ENCODE measurements at places on chromosomes 6 and 20. TPM values are rescaled to one million over a fixed set of nuclear protein-coding genes. Genes with fewer than 3 reads are reported as not detected.

The OR2B6 gene
- total RNA-seq = not detected

GRCh38 chr6:14706378-14706929, 539.4 kb upstream of the JARID2 start:
- peaks cover 15% of the 10 kb centered on the region for H3K36me3 ChIP-seq
- no peaks in the 10 kb centered on the region for H3K27me3 ChIP-seq
- H3K4me1 ChIP-seq = peaks cover 28% of the 10 kb centered on the region
- peak overlapping the region; percentile 8 for H3K27ac ChIP-seq

GRCh38 chr6:14388371-14388770, 270.8 kb downstream of the CD83 start:
- no peaks in the 10 kb centered on the region for H3K27me3 ChIP-seq
- H3K36me3 ChIP-seq = no peaks in the 10 kb centered on the region
- H3K27ac ChIP-seq = no peak overlapping the region
- no peak overlapping the region for H3K4me3 ChIP-seq
- no peak for DNase-seq

GRCh38 chr6:118639054-118639964, 12.1 kb downstream of the CEP85L start:
- peaks cover 15% of the 10 kb centered on the region for H3K36me3 ChIP-seq
- H3K27me3 ChIP-seq = no peaks in the 10 kb centered on the region
- H3K4me1 ChIP-seq = peaks cover 23% of the 10 kb centered on the region
- DNase-seq = no peak
- no peak overlapping the region for H3K4me3 ChIP-seq
- H3K27ac ChIP-seq = no peak overlapping the region

DNA sequence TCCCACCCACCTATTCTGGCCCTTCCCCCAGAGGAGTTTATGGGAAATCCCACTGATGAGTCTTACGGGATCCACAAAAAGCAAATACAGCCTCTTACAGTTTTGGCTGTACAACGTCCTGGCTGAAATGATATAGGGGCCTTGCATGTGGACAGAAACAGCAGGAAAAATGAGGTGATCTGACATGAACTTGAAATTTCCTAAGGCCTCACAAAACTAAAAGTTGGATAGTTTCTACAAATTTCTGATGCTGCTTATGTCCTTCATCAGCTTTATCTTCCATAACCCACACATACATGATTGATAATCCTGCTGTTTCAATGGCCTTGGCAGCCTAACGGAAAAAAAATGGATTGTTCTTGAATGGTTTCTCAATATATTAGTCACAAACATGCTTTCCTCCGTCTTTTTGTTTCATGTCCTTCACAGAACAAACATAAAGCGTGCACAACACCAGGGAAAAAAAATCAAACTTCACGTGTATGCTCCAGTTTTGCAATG, 118.8 kb downstream of the BMP5 start:
- H3K27me3 ChIP-seq = no peaks in the 10 kb centered on the region
- no peaks in the 10 kb centered on the region for H3K4me1 ChIP-seq
- no peak overlapping the region for H3K27ac ChIP-seq

DNA sequence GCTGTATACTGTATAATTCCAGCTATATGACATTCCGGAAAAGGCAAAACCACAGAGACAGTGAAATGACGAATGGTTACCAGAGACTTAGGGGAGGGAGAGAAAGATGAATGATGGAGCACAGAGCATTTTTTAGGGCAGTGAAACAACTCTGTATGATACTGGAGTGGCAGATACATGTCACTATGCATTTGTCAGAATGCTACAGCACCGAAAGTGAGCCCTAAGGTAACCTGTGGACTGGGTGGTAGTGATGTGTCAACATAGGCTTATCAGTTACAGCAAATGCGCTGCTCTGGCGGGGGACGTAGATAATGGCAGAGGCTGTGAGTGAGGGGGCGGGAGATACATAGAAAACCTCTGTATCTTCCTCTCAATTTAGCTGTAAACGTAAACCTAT, 201.3 kb upstream of the SSTR4 start:
- no peaks in the 10 kb centered on the region for H3K27me3 ChIP-seq
- no peaks in the 10 kb centered on the region for H3K4me1 ChIP-seq
- no peaks in the 10 kb centered on the region for H3K36me3 ChIP-seq
- H3K4me3 ChIP-seq = no peak overlapping the region
- no peak for DNase-seq

GRCh38 chr6:119237177-119237715, 112.3 kb downstream of the MAN1A1 start:
- H3K4me1 ChIP-seq = peaks cover 7% of the 10 kb centered on the region
- no peaks in the 10 kb centered on the region for H3K27me3 ChIP-seq
- DNase-seq = no peak
- no peak overlapping the region for H3K27ac ChIP-seq
- H3K36me3 ChIP-seq = peaks cover 13% of the 10 kb centered on the region

- no peaks in the 10 kb centered on the region for H3K36me3 ChIP-seq
- no peak overlapping the region for H3K4me3 ChIP-seq
- no peak for DNase-seq
- H3K27ac ChIP-seq = no peak overlapping the region
Measured at GRCh38 chr6:14092838-14093789, 24.5 kb upstream of the CD83 start.

DNA sequence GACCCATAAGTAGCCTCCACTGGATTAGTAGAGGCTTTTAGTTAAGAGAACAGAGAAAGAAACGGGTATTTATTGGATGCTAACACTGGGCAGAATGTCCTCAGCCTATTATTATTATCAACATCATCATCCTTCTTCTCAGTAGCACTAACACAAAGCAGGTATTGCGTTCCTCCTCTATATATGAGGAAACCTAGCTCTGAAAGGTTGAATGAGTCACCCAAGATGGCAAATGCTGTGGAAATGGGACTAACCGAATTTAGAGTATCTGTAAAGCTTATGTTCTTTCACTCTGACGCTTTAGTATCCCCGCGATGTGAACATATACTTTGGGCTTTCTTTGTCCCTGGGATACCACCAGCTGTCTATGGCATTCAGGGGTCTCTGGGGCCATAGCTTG, 77.0 kb downstream of the ADTRP start:
- no peak overlapping the region for H3K4me3 ChIP-seq
- peaks cover 2% of the 10 kb centered on the region for H3K27me3 ChIP-seq
- no peaks in the 10 kb centered on the region for H3K36me3 ChIP-seq

The TBXT gene
- not detected for total RNA-seq

DNA sequence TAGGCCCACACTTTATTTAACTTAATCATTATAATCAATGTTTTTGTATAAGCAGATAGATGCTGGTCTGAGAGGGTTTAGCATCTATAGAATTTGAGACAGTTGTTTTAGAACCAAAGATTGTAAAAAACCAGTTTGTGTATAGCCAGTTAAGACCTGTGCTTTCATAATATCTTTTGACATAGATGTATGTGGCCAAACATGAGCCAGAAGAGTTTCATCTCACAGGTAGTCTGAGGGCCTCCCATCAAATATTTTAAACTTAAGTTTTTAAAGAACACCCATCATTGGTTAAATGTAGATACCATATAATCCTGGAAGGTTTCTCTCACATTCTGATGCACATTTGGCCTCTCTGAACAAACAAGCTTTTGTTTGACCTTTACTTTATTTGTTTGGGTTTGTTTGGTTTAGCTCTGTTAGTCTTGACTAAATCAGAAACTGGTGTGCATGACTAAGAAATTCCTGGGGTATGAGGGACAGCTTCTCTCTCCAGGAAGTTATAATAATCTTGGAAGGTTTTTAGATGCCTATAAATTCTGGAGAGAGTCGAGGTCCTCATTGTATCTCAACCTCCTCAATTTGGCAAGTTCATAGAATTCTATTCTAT, 58.0 kb upstream of the TMEM200A start:
- DNase-seq = no peak
- peaks cover 25% of the 10 kb centered on the region for H3K4me1 ChIP-seq
- no peak overlapping the region for H3K27ac ChIP-seq
- no peak overlapping the region for H3K4me3 ChIP-seq
- H3K36me3 ChIP-seq = no peaks in the 10 kb centered on the region

GRCh38 chr6:24441599-24441904, 38.8 kb downstream of the MRS2 start:
- no peak overlapping the region for H3K27ac ChIP-seq
- DNase-seq = no peak
- no peaks in the 10 kb centered on the region for H3K27me3 ChIP-seq
- no peaks in the 10 kb centered on the region for H3K36me3 ChIP-seq
- no peaks in the 10 kb centered on the region for H3K4me1 ChIP-seq

The PAX1 gene
- not detected for total RNA-seq

The ACTL10 gene
- total RNA-seq = 3.7 TPM

- no peaks in the 10 kb centered on the region for H3K36me3 ChIP-seq
- no peak overlapping the region for H3K27ac ChIP-seq
- H3K4me3 ChIP-seq = no peak overlapping the region
- peaks cover 26% of the 10 kb centered on the region for H3K27me3 ChIP-seq
- DNase-seq = no peak
Measured at GRCh38 chr6:112154711-112155110, 67.3 kb downstream of the FAM229B start.

DNA sequence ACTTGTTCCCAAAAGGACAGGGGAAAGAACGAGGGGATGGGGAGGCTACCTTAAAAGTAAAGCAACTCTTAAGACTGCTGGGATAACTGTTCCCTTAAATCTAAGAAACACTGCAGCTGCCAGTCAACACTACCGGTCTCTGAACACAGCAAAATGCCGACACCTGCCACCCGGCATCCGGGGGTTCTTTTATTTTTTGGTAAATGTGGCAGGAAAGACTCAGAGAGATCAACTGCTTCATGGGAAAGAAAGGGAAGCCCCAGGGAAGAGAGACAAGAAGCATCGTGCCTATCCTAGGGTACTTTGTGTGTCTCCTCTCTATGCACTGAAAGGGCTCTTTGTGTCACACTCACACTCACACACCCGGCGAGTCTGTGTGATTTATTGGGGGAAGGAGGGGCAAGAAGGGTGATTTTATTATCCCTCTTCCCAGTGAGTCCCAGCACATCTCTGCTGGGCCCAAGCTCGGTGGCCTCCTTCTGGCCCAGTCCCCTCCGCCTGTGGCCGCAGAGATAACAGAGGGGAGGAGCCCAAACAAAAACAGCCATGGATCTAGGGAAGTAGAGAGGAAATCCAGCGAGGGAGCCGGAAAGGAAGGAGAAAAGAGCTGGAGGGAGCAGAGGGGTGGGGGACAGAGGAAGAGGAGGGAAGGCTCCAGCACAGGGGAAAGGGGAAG, 1.4 kb downstream of the FYN start:
- peaks cover 55% of the 10 kb centered on the region for H3K4me1 ChIP-seq
- peak; percentile 53 for DNase-seq
- peak overlapping the region; percentile 93 for H3K27ac ChIP-seq
- H3K36me3 ChIP-seq = peaks cover 32% of the 10 kb centered on the region
- peak overlapping the region; percentile 96 for H3K4me3 ChIP-seq
- no peaks in the 10 kb centered on the region for H3K27me3 ChIP-seq

The VSTM2L gene
- total RNA-seq = not detected

GRCh38 chr6:107704347-107705013, 119.6 kb downstream of the SCML4 start:
- no peaks in the 10 kb centered on the region for H3K27me3 ChIP-seq
- no peak overlapping the region for H3K4me3 ChIP-seq
- DNase-seq = no peak
- H3K4me1 ChIP-seq = peaks cover 14% of the 10 kb centered on the region

The CLPSL2 gene
- not detected for total RNA-seq

DNA sequence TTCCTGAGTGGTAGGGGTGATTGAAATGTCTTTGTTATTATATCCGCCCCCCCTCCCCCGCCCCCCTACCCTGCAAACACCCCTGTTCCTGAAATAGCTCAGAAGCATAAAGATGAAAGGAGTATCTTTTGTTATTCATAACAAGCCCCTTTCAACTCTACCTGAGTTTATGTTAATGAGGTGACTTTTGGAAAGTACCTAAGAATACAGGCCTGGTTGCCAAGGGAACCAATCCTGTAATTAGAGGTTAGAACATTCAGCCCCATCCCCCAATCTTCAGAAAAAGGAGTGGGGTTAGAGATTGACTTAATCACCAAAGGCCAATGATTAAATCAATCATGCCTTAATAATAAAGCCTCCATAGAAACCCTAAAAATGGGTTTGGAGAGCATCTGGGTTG, 979.2 kb upstream of the GJE1 start:
- H3K27me3 ChIP-seq = no peaks in the 10 kb centered on the region
- no peaks in the 10 kb centered on the region for H3K36me3 ChIP-seq
- no peak overlapping the region for H3K4me3 ChIP-seq

DNA sequence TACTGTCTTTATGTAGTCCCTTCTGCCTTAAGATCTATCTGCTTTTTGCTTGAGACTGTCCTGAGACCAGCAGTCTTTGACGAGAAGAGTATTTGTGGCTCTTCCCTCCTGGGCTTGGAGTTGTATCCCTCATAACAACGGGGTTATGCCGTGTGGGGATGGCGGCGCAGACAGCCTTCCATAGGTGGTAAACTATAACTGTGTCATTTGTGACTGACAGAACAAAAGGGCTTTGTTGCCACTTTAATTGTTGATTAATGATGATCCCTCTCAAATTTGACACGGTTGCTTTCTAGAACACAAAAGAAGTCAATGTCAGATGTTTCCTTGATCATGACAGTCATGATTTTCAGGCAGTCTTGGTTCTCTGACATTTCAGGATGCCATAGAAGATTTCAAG, 196.6 kb downstream of the JARID2 start:
- H3K27me3 ChIP-seq = no peaks in the 10 kb centered on the region
- no peak for DNase-seq
- no peak overlapping the region for H3K27ac ChIP-seq
- H3K4me3 ChIP-seq = no peak overlapping the region

DNA sequence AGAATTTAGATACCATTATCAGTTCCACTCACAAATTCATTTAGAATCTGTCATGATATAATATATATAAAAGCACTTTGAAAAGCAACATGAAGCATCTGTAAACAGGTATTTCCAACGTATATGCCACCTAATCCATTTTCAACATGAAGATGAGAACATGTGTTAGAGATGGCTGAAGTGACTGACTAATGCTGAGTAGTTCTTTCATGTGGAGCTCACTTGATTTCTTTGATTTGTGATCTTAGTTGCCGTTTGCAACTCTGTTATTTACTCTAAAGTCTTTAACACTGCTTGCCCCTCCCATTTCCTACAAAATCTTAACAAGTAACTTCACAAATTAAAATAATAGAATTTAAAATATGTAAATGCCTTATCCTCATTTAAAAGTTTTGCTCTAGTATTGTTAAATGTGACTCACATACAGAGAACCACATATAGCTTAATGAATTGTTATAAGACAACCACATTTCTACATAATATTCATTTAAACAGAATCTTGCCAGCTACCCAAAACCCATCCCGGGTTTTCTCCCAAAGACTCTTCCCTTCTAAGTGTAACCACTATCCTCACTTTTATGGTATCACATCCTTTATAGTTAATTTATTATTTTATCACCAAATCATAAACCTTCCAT, 78.3 kb downstream of the ME1 start:
- no peak overlapping the region for H3K27ac ChIP-seq
- no peaks in the 10 kb centered on the region for H3K27me3 ChIP-seq
- no peak for DNase-seq
